ENCODE measurements at places on chromosomes 13 and 19.

DNA sequence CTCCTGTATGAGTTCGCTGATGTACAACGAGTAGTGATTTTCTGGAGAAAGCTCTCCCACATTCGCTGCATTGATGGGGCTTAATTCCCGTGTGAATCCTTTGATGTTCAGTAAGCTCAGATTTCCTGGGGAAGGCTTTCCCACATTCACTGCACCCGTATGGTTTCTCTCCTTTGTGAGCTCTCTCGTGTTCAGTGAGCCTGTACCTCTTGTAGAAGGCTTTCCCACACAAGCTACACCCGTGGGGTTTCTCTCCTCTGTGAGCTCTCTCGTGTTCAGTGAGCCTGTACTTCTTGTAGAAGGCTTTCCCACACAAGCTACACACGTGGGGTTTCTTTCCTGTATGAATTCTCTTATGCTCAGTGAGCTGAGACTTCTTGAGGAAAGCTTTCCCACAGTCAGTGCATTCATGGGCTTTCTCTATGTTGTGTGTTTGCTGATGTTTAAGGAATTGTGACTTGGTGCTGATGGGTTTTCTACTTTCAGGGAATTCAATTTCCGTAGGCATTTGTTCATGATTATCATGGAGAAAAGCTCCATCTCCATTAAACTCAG is 3.5 kb upstream of the ZNF577 start:
- DNase-seq, result no peak

DNA sequence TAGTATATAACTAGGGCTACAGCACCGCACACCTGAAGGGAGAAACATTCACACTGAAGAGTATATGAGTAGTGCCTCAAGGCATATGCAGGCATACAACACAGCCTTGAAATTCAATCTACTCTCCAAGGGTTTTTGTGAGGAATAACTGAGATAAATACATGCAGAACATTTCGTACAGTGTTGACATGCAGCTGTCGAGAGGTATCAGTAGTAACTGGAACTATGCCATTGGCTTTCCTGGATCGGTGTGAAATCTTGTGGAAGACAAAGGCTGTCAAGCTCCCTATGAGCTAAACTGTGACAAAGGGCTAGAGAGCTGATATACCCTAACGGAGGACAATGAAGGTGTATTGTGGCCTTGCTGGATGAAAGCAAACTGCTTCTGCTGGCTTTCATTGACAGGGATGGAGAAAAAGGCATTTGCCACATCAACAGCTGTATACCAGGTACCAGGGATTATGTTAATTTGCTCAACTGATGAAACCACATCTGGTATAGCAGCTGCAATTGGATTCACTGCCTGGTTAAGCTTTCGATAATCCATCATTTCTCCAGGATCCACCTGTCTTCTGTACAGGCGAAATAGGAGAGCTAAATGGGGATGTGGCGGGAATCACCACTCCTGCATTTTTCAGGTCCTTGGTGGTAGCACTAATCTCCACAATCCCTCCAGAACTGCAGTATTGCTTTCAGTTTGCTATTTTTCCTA is 16.3 kb downstream of the MTRF1 start:
- no peak for DNase-seq

- DNase-seq, result no peak
Measured at GRCh38 chr13:55159765-55160164, 1981.0 kb upstream of the PRR20A start.

GRCh38 chr19:2113439-2114211 is 16.9 kb downstream of the IZUMO4 start:
- no peak for DNase-seq

DNA sequence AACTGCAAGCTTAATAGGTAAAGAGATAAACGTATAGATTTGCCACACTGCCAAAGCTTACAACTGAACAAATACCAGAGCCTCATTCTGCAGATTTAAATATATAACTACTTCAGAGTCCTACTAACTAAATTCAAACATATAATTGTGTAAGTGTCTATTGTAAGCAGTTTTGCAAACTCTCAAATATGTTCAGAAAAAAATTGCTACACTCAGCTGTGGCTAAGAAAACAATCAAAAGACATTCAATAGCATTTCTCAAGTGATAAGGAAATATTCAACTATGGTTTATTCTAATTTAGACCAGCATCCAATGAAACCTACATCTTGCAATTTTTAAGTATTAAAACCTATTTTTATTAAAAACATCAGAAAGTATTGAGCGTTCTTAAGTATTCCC is 202.4 kb downstream of the KCTD12 start:
- no peak for DNase-seq

DNA sequence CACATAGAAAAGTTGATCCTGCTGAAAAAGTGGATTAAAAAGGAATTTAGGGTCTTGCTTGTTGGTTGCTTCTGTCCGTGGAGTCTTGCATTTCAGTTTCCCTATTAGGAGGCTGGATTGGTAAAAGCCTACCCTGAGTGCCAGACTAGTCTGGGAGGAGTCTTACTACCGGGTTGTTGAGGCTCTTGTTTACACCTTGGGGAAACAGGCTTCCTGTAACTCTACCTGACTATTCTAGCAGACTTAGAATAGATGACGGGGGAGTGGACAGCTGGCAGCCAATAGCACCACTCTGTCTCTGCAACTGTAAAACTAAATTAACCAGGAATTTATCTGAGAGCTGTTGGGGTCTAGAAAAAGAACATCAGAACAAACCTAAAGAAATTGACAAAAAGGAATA is 11.3 kb upstream of the MPHOSPH8 start:
- no peak for DNase-seq

DNA sequence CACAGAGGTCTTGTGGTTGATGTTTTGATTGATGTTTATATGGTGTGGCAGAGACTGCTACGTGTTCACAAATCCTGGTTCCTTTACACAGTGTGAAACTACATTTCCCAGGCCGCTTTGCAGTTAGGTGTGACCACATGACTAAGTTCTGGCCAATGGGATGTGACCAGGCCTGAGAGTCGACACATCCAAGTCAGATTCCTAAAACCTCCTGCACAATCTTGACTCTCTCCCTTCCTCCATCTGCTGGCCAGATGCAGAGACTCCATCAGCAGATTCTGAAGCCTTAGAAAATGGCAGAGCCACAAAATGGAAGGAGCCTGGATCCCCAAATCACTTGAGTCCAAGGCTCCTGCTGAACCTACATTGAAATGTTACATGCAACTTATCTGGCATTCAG is 12.6 kb downstream of the CD37 start:
- no peak for DNase-seq

GRCh38 chr19:45825917-45826893 is 11.1 kb upstream of the RSPH6A start:
- no peak for DNase-seq

DNA sequence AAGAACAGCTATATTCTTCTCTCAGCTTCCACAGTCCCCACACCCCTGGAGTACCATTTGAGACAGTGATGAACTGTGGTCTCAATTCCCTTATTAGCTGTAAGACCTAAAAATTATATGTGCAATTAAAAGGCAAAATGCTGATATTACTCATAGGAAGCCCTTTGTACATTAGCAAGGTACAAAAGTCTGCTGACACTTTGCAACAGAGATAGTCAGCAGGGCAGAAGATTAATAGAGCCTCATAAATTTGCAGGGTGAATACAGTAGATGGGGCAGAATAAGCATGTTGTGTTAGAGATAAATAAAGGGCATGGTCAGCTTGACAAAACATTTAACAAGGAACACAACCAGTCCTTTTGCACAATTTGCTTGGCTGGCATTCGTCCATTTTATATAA is 210.0 kb upstream of the OBI1 start:
- no peak for DNase-seq

DNA sequence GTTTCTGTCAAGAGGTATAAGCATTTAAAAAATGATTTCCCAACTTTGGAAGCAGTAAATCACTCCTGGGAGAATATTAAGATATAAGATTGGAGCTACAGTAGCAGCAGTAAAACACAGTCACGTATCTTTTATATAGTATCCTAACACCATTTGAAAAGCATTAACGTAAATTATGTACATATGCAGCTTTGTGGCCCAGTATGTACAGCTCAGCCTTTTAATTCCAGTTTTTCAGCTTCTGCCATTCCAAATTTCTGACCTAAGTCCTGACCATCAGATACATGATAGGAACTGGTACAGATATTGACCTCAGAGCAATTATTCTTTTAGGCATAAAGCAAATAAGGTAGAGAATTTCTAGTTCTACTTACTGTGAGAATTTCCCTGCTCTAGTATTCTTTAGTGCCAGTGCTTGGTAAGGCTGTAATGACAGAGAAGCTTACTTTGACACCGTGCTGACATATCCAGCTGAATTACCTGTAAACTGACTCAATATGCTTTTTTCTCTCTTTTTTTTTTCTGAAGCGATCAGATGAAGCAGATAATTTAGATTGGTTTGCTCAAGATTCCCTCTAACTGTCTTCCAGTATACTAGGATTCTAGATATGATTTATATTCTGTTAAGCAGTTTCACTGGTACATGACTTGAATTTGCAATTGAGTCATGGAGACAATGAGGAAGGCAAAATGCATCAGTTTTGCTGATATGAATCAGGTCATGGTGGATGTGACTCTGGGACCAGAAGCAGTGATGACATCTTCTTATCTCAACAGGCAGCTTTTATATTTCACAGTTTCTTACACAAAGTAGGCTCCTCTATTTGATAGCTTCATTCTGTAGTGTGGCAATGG is 703.6 kb downstream of the SLITRK6 start:
- no peak for DNase-seq

- DNase-seq, result no peak
Measured at GRCh38 chr19:6925801-6926751, 38.7 kb downstream of the ADGRE1 start.

DNA sequence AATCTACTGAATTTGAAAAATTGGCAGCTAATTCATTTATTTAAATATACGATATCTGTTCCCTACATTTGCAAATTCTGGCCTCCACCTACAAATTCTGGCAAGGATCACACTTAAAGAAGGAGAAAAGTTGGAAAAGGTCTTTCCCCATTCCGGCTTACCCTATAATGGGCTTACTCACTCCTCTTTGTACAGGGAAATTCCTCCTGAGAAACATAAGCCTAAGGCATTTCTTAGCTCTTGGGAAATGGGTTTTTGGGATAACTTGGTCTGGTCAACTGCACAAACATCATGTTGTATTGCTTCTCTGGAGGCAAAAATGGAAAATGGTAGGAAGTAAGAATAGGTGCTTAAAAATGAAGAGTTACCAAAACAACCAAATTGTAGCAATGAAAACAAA is 25.5 kb downstream of the KCTD12 start:
- no peak for DNase-seq

DNA sequence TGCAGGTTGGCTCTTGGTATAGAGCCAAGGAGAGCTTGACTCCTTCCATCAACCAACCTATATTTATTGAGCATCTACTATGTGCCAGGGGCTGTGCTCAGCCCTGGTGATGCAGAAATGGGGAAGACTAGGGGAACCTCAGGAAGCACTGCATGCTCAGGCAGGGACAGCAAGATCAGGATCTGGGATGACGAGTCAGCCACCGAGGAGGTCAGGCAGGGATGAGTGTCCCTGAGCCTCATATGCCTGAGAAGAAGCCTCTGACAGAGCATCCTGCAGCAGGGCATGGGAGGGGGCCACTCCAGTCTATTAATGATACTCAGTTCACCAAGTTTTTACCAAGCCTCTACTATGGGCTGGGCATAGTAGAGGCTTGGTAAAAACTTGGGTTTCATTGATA is 158.1 kb downstream of the KATNAL1 start:
- no peak for DNase-seq

- no peak for DNase-seq
Measured at GRCh38 chr13:78258304-78258703, 339.7 kb upstream of the EDNRB start.

DNA sequence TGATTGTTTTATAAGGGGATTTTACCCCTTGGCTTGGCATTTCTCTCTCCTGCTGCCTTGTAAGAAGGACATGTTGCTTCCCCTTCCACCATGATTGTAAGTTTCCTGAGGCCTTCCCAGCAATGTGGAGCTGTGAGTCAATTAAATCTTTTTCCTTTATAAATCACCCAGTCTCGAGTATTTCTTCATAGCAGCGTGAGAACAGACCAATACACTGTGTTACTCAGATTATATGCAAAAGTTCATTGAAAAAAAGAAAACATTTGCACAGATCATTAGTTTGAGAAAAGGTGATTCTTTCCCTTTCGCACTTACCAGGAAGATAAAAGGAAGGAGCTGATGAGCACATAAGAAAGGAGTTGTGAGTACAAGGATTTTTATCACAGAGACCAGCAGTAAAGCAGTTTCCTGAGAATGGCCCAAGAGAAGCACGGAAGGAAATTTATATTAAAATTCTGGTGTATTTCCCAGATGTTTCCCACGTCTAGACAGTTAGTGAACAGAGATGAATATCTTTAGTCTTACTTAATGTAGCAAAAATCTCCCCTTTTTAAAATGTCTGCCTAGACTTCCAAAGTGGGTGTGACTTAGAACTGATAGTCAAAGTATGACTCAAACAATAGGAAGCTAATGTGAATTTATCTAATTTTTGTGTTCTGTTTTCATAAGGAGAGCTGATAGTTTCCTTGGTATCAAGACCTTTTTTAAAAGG is 431.8 kb upstream of the SGCG start:
- DNase-seq, result no peak

- DNase-seq, result no peak
Measured at GRCh38 chr13:79908381-79908780, 427.4 kb downstream of the NDFIP2 start.

DNA sequence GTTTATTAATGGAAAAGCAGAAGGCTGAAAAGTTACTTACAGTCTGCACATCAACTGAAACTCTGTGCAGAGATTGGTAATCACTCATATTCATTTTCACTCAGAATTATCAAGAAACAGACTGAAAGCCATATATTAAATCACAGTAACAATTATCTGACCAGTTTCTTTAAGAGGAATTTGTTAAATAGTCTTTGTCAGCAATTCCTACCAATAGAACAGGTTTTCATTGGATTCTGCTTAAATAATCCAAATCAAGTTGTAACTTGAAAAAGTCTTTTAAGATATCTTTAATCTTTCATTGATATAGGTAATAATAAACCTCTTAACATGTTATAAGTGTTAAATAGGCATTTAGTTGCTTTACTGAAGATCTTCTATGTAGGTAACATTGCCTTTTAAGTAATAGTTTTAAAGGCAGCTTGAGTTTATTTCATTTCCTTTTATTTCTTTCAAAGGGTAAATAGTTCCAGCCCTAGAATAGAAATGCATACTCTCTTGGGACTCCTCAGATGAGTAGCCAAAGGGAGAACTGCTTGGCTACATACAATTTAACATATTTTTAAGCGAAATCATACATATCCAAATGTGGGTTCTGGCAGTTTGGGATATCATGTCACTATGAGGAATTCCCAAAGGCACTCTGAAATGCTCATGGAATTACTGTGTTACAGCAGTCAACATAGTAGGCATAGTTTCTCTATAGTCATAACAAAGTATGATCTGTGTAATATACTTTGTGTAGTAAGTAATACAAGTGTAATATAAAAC is 326.0 kb upstream of the SPRY2 start:
- DNase-seq, result no peak

GRCh38 chr13:104594806-104595205 is 1528.6 kb upstream of the SLC10A2 start:
- no peak for DNase-seq

- DNase-seq, result no peak
Measured at GRCh38 chr19:17831419-17831888, 10.1 kb upstream of the INSL3 start.

Measured in activated naive CD4-positive, alpha-beta T cell (primary cell).